SIG-M5 (cell line): ENCODE measurements at places on chromosomes 4 and X.

DNA sequence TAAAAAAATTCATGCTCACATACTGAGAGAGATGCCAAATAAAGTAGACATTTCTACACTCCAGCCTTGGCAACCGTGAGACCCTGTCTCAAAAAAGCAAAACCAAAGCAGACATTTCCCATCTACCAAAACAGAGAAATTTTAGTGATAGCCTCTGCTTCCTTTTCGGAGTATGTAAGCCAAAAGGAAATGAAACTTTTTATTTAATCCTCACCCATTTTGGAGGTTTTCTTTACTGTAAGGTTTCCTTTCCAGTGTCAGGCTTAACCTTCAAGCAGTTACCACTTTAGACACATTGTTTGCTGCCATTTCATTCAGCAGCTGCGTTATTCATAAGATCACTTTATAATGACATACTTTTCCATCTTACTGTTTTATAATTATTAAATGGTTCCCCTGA lies 15.9 kb downstream of the ADD1 start:
- DNase-seq, result no peak

DNA sequence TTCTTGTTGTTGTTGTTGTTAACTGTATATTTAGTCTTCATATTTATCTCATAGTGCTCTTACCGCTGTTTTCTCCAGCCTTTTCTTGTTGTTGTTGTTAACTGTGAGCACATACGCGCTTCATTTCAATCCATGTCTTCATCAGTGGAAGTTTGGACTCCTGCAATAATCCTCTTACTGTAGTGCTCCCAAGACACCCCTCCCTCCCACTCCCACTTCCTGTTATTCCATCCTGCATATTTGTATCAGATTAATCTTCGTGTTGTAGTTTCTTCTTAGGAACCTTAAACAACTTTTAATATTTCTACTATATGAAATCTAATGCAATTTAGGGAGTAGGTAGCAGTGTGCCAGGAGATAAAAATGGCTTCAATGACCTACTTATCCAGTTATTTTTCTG lies 674.8 kb downstream of the RAPGEF2 start:
- DNase-seq, result no peak

DNA sequence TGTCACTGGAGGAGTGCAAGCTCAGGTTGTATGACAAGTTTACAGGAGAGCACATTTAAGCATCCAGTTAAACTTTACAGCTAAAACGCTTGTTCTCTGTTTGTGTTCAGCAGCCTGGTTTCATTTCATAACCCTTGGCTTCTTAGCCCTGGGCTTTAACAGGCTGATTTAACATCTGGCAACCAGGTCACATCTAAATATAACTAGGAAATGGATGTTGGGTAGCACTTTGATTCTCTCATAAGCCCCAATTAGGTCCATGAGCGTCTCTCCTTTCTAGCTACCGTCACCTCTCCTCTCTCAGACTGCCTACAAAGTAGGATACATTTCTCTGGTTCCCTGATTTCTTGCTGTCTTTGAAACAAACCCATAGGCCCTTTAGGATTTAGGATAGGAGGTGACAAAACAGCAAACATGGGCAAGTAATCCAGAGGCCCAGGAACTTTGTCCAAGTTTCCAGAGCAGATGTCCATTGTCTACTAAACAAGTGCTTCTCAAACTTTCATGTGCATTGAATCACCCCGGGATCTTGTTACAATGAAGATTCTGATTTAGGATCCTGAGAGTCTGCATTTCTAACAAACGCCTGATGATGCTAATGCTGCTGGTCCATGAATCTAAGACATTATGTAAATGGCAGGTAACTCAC lies 22.5 kb downstream of the OTUD6A start:
- no peak for DNase-seq

GRCh38 chr4:179880756-179881155 lies 2362.4 kb upstream of the TENM3 start:
- DNase-seq, result no peak

GRCh38 chrX:9611436-9612145 lies 146.7 kb downstream of the TBL1X start:
- no peak for DNase-seq

GRCh38 chr4:174334628-174335027 lies 50.9 kb downstream of the CEP44 start:
- no peak for DNase-seq

DNA sequence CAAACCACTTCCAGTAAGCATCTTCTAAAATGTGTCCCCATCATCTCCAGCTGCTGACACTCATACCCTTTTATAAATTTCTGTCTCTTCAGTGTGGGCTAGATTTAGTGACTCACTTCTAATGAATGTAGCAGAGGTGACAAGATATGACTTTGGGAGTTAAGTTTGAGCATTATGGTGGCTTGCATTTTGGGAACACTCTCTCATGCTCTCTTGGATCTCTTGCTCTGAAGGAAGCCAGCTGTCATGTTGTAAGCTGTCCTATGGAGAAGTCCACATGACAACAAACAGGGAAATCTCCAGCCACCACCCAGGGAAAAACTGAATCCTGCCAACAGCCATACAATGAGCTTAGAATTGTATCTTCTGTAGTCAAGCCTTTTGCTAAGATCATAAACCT lies 691.3 kb upstream of the PCDH7 start:
- no peak for DNase-seq

- no peak for DNase-seq
Measured at GRCh38 chr4:151887031-151887815, 126.4 kb upstream of the GATB start.

DNA sequence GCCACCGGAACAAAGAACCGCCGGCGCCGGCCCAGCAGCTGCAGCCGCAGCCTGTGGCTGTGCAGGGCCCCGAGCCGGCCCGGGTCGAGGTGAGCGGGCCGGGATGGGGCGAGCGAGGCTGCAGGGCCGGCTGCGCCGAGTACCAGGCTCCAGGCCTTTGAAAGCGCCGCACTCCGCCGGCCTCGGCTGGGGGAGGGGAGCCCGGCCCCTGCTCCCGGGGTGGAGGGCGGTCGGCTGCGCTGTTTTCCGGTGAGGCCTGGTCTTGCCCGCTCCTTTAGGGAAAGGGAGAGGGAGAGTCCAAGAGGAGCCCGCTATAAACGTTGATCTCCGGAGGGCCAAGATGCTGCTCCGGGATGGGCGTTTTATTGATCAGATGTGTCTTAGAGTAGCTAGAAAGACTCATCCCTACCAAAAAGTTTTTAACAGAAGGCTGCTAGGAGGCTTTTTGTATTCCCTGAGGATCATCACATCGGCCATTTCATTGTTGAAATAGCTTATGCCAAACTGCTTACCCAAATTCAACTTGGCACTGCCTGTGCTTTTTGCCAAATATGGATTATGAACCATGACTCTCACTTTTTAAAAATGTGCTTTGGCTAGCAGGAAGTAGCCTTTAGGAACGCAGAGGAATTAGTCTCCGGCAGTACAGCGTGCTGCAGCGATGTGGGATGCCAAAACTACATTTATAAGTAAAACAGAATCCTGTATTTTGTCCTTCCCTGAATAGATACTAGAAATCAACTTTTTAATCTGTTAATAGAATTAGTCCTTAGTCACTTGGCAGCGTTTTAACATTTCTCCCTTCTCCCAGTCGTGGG lies 760 bp downstream of the TMEM165 start:
- no peak for DNase-seq

GRCh38 chr4:127846061-127846460 lies 34.6 kb upstream of the PLK4 start:
- no peak for DNase-seq

DNA sequence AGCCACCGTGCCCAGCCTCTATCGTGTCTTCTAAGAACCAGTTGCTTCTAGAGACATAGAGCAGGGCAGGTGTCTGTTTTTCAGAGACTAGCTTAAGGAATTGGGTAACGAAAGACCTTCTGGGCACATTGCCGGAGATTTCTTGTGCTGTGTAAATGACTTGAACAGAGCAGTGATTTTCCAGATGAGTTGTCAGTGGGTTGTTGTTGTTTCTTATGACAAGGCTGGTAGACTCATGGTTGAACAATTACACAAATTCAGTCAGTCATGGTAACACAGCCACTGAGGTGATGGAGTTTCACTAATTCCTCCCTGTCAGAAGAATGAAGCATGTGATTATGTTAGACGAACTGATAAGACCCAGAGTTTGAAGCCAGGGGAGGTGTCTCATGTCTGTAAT lies 20.5 kb upstream of the DDX3X start:
- no peak for DNase-seq

DNA sequence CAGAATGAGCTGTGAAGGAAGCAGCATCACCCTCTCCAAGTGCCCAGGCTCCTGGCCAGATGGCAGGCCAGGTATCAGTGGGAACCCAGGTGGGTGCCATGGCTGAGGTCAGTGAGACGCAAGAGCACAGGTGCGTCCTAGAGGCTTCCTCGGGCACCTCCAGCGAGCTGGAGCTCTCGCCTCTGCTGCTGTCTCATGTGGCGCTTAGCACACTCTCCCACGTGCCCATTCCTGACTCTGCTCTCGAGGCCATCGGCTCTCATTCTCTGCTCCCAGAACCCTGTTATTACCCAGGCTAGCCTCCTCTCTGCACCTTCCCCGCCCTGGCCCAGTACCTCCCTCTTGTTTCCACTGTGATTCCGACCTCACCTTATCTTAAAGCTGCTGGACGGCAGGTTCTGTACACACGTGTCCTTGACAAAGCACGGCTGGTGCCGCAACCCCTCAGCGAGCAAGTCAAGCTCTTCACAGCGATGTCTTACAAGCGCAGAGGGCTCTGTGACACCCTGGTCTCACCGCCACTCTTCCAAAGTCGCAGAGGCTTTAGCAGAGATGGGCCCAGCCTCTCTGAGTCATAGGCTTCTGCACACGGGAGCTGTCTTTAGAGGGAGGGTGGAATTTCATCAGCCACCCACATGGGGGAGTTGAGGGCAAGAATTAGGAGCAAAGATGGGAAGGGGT lies 15.4 kb upstream of the MSANTD1 start:
- DNase-seq, result no peak

DNA sequence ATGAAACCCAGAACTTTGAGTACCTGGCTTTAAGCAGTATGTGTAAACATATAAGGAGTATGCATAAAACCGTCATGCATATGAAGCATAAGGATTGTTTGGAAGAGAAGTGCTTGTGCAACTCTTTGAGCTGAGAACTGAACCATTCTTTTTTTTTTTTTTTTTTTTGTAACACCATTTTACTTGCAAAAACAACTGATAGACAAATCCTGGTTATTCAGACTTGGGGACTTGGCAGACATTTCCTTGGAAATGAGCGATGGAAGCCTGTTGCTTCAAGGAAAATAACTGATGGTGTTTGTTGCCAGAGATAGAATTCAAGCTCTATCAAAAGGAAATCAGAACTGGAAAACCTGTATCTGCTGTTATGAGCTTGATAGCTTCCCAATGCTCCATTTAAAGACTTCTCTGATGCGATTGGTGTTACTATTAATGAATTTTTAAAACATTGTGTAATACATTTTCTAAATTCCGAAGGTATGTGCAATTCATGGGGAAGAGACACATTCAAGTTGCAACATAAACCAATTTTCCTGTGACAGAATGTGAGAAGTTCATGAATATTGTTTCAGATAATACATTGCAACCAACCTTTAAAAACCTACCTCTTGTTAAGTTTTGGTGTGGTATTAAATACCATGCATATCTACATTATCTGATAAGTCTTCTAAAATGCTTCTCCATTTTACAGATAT lies 47.0 kb upstream of the FAT1 start:
- DNase-seq, result no peak

GRCh38 chrX:8717354-8717753 lies 14.6 kb downstream of the ANOS1 start:
- no peak for DNase-seq

- no peak for DNase-seq
Measured at GRCh38 chrX:44876086-44876485, 3.1 kb downstream of the KDM6A start.

DNA sequence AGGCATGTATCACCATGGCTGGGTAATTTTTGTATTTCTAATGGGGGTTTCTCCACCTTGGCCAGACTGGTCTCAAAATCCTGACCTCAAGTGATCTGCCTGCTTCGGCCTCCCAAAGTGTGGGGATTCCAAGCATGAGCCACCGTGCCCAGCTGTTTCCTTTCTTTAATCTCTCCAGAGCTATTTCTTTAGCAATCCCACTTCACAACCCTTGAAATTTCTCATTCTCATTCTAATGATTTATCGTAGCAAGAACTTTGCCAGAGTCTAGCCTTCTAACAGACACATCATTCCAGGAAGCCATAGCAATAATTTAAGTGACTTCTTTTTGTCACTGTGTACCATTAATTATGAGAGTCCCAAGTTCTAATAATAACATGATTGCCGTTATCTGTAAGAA lies 68.6 kb downstream of the RXFP1 start:
- no peak for DNase-seq

DNA sequence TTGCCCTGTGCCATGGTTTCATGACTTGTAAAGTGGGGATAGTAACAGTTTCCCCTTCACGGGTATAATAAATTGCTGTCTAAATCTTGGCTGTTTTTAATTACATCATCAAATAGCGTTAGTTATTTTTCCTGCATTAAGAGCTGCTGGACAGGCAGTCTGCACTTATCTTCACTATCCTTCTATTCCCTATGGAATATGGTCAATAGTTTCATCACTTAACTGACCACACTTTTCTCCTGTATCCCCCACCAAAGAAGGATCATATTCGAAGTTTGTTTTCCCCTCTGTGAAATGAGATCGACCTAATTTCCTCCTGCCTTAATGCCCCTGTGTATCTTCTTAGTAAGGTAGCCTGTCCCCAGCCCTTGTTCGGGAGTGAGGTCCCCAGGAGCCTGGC lies 133.2 kb downstream of the SHROOM3 start:
- DNase-seq, result no peak

DNA sequence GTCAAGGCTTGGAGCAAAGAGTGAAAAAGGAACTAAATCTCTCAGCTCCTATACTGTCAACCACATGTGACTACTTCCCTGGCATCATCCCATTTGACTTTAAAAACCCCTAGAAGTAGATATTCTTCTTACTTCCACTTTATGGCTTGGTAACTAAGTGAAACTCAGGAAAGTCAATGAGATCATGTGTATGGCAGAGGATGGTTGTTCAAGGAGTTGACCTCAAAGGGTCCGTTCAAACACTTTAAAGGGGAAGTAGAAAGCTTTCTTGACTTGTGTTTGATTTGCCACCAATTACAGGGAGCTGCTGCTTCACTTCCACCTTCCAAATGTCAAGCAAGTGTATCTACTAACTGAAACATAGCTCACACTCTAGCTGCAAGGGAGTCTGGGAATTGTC lies 187.2 kb downstream of the RAB28 start:
- DNase-seq, result no peak

DNA sequence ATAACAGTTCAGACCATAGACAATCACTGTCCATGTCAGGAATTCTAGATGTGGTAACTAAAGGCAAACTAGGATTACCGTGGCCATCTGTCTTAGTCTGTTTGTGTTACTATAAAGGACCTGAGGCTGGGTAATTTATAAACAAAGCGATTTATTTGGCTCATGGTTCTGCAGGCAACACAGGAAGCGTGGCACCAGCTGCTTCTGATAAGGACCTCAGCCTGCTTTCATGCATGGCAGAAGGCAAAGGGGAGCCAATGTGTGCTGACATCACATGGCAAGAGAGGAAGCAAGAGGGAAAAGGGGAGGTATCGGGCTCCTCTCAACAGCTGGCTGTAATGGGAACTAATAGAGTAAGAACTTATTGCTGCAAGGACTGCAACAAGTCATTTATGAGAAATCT lies 376.7 kb downstream of the GPM6A start:
- no peak for DNase-seq

- DNase-seq, result no peak
Measured at GRCh38 chr4:3801931-3802550, 35.9 kb downstream of the ADRA2C start.
